ENCODE measurements at places on chromosomes 4 and X.

DNA sequence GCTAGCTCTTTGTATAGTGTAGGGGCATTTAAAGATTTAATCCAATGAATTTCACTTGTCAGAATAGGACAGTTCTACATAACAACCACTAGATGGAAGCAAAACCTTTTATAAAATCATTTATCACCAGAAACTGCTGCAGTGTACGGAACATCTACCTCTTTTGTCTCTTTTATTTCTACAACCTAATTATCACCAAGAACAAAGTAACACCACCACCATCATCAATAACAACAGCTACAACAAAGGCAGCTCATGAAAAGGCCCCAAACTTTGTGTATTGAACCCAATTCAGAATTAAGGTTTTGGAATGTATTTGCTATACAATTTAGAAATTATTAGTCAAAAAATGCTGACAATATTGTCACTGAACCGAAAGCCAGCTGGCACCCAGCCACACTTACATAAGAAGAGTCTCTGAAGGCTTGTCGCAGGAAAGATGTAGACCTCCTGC, 260.9 kb upstream of the RPS6KA3 start:
- no peak for DNase-seq

- DNase-seq = no peak
Measured at GRCh38 chr4:155241664-155242063, 33.2 kb downstream of the NPY2R start.

DNA sequence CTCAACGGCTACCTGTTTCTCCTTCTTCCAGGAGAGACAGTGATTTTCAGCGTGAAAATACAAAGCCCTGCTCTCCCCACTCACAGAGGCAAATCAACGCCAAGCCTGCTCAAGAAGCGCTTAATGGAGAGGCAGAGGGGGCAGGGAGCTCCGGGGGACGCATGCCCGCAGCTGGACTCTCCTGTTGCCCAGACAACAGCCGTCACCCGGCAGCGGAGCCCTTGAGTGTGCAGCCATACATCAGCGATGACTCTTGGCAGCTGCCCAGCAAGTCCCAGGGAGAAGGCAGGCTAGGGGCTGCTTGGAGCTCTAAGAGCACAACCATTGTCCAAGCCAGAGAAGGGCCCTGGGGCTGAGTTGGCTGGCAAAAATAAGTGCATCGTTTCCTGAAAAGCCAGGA, 71.0 kb upstream of the AFAP1 start:
- no peak for DNase-seq

- DNase-seq = peak; percentile 41
Measured at GRCh38 chrX:68693481-68694434, 46.3 kb downstream of the STARD8 start.

DNA sequence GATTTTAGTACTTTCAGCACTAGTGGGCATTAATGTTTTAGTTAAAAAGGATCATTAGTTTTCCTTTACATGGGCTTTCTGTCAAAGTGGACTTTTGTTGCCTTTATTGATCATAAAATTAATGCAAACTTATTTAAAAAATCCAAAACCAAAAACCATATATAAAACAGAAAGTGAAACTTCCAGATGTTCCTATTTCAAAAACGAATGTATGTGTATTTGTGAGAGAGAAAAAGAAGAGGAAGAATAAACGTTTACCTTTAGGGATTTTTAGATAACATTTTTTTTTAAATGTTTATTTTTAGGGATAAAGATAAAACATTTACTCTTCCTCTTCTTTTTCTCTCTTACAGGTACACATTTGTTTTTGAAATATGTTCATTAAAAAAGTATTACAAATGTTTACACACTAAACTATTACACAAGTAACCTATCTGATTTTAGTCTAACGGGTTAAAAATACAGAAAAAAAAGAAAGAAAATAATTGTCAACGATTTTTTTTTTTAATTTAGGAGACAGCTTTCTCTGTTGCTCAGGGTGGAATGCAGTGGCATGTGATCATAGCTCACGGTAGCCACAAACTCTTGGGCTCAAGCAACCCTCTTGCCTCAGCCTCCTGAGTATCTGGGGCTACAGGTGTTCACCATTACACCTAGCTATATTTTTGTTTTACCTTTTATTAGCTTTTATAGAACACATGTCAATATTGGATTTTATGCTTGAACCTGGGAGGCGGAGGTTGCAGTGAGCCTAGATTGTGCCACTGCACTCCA, 16.8 kb upstream of the COX18 start:
- DNase-seq = no peak

- DNase-seq = no peak
Measured at GRCh38 chr4:150411520-150411919, 170.4 kb upstream of the MAB21L2 start.

- no peak for DNase-seq
Measured at GRCh38 chr4:42453612-42454011, 56.3 kb downstream of the SHISA3 start.

- no peak for DNase-seq
Measured at GRCh38 chrX:109398833-109399232, 83.1 kb downstream of the GUCY2F start.

DNA sequence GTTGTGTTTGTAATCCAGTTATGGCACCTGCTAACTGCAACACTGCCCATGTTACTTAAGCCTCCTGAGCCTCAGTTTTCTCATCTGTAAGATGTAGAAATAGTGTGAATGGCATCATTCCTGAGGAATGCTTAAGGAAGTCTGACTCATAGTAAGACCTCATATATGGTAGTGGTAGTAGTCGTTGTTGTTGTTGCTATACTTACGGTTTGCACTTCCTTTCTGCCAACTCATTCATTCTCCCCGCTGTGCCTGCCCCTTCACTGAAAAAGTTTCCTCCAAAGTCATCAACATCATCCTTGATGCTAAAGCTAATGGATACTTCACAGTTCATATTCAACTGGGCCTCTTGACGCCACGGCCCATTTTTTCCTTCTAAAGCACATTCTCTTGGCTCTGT, 54.2 kb upstream of the SPANXN3 start:
- no peak for DNase-seq

- no peak for DNase-seq
Measured at GRCh38 chr4:5566991-5567390, 141.4 kb downstream of the EVC2 start.

GRCh38 chr4:37445023-37445422, 200.5 kb downstream of the NWD2 start:
- DNase-seq = no peak

DNA sequence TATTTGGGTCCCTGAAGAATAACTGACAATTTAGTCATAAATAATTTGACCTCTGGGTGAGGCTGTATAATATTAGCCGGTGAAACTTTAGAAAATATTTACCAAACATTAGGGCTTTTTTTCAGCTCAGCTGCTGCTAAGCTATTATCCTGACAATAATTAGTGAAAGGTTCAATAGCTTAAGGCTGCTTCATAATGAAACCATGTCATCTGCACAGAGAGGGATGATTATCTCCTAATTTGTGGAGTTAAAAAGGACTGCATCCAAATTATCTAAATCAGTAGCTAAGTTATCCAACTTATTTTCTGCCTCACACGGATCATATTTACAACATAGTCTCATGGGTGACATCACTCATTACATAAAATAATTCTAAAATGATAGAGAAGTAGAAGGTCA, 1249.8 kb downstream of the RAPGEF2 start:
- no peak for DNase-seq

DNA sequence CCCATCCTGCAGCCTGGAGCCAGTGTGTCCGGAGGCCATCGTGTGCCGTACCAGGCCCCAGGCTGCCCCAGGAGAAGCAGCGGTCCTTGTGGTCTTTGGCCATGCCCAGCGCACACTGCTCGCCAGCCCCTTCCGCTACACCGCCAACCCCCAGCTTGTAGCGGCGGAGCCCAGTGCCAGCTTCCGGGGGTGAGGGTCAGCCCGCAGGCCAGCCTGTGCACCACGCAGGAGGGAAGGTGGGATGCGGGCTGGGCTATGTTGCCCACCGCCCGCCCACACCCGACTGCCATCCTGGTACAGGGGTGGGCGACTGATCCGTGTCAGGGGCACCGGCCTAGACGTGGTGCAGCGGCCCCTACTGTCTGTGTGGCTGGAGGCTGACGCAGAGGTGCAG, 7.6 kb upstream of the SRPK3 start:
- DNase-seq = no peak

GRCh38 chr4:186149872-186150271, 41.5 kb upstream of the CYP4V2 start:
- no peak for DNase-seq

DNA sequence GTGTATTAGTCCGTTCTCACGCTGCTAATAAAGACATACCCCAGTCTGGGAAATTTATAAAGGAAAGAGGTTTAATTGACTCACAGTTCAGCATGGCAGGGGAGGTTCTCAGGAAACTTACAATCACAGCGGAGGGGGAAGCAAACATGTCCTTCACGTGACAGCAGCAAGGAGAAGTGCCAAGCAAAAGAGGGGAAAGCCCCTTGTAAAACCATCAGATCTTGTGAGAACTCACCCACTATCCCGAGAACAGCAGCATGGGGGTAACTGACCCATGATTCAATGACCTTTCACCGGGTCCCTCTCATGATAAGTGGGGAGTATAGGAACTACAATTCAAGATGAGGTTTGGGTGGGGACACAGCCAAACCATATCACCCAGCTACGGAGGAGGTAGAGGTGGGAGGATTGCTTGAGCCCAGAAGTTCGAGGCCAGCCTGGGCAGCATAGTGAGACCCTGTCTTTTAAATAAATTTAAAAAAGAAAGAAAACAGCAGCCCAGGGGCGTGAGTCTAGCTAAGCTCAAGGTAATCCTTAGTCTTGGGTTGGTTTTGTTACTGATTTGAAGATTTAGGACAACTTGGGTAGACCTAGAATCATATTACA, 46.4 kb upstream of the TMEM131L start:
- no peak for DNase-seq

- no peak for DNase-seq
Measured at GRCh38 chrX:147877726-147878125, 34.0 kb upstream of the FMR1 start.

DNA sequence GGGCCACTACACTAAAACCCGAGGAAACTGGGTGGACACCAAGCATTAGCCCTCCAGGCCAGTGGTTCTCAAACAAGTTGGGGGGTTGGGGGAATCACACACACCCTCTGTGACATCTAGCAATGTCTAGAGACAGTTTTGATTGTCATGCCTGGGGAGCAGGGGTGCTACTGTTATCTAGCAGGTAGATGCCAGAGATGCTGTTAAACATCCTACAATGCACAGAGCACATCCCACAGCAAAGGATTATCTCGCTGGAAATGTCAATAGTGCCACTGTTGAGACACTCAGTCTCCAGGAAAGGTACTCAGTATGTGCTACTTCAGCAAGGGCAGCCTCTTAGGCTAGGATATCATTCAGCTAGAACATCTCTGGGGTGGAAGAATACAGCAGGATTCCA, 1.3 kb downstream of the SMC1A start:
- no peak for DNase-seq

DNA sequence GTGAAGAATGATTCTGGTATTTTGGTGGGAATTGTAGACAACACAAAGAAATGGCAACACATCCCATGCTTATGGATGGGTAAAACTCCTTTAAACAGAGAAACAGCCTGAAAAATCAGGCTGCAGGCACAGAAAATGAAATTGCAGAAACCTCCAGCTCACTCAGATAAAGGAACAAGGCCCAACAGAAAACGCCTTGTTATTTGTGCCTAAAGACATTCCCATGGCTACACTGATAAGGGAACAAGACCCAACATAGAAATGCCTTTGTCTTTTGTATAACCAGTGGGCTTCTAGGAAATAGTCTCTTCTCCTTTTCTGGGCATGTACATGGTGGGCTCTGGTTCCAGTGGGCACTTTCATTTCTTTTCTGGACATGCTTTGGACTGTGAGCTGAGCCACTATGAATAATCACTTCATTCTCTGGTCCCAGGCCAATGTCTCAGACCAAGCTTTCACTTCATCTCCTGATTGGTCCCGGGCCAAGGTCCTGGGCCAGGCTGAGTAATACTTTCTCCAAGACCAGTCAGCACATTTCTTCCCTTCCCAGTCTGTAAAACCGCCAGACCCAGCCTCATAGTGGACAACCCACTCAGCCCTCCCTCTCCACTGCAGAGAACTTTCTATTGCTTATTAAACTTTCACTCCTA, 160.5 kb downstream of the TBX22 start:
- DNase-seq = no peak

- no peak for DNase-seq
Measured at GRCh38 chr4:100189820-100190642, at the start of gene DDIT4L. Gene DDIT4L (minus strand): TSS chr4:100190468. CDS start chr4:100189983, 485 bp downstream.

DNA sequence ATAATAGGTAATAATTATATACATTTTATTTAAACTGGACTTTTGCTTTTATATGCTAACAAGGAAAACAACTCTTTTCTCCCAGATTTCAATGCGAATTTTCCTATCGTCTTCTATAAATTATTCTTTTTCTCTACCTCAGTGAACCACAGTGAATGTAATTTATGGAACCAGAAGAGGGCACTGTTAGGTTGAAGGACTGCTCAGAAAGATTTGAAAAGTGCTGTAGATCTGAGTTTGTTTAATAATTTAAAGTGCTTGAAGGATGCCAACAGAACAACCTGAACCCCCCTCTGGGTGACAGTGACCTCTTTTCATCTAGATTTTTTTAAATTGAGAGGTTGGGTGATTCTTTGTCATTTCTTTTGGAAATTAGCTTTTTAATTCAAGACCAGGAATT, 54.9 kb downstream of the PHOX2B start:
- no peak for DNase-seq

- DNase-seq = no peak
Measured at GRCh38 chr4:128812442-128813235, 3.1 kb downstream of the JADE1 start.

DNA sequence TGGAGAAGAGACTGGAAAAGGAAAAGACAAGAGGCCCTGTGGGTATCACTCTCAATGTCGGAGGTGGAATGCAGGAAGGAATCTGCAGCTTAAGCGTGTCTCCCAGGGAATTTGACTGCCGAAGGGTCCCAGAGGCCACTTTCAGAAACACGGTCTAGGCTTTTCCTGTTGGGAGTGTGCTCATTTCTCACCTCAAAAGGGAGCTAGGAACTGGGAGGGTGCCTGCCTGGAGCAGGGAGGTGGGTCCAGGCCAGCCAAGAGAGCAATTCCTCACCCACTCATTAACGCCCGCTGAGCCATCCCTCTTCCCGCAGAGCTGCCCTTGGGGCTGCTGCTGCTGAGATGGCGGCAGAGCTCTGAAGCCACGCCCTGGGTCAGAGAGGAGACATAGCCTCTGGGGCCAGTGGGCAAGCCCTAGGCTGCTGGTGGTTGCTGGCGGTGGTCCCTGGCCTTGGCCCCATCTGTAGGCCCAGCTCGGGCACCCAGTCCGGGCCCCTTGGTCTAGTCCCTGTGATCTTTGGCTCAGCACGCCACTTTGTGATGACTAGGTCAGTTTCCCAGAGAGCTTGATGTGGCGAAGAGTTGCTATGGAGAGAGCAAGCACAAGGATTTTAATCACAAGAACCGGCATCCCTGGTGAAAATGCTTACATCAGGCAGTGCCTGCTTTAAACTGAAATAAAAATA, 4.1 kb downstream of the ZNF185 start:
- no peak for DNase-seq
